ENCODE measurements at places on chromosomes 3 and 15.
A peak's percentile ranks its signal among the peaks of the same experiment; 100 is the strongest.

DNA sequence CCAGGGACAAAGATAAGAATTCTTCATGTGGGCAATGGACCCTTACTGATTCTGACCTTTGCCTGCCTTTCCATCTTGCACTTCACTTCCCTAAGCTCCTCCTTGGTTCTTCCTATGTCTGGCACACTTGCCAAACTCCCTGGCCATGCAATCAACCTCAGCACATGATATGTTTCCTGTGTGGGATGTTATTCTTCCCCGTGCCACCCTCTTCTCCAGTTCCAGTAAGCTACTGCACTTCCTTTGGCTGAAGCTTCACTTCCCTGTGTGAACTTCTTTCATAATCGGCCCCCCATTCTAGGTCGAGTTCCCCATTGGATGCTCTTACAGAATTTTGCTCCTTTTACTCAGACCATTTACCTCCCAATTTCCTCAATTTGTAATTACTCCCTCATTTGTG is 10.7 kb upstream of the TASOR start:
- DNase-seq, result no peak

- DNase-seq, result no peak
Measured at GRCh38 chr15:87031540-87032230, 952.0 kb downstream of the AGBL1 start.

DNA sequence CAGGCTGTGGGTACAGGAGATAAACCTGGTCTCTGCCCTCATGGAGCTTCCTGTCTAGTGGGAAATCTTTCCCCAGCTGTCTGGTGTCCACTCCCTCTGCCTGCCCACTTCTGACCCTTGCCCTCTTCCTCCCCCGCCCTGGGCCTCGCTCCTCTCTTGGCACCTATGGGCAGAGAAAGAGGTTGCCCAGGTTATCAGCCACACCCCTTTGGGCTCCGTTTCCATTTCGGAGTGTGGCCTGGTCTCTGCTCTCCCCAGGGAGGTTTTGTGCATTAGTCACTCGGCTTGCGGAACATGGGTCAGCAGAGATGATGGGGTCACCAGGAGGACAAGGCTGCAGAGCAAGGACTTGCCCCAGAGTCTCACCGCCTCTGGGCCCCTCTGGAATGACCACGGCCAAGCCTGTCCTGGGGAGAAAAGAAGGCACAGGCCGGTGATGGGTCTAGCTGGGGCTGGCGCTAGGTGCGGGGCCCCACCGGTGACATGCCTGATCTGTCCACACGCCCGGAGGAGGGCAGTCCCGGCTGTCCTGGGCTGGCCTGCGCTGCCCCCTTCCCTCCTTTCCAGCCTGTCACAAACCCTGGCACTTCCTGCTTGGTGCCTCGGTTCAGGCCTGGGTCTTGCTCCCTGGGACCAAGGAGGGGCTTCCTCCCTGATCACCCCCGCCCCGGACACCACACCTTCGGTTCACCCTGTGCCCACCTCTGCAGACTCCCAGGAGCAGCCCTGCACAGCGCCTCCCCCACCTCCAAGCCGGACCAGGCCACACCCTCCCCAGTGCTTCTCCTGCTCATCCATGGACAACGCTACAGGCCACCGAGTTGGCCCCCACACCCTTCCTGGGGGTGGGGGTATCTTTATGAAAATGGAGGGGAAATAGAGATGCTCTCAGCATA is 35.6 kb upstream of the MUC4 start:
- DNase-seq, result no peak

DNA sequence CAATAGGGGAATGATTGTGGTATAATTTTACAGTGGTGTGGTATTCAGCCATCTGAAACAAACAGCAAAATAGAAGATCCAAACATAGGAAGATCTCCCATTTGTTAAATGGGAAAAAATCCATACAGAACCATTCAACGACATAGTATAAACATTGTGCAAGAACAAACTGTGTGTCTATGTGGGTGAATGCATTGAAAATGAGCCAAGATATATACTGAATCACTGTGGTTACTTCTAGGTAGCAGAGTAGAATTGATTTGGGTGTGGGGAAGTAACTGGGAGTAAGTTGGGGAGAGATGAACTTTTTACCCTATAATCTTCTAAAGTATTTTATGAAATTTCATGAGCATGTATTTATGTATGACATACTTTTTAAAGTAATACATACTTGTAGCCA is 123.1 kb upstream of the UMPS start:
- no peak for DNase-seq

GRCh38 chr3:194386066-194386465 is 13.0 kb downstream of the GP5 start:
- no peak for DNase-seq

- DNase-seq, result peak; percentile 76
Measured at GRCh38 chr15:73560501-73561117, 72.6 kb downstream of the NPTN start.

DNA sequence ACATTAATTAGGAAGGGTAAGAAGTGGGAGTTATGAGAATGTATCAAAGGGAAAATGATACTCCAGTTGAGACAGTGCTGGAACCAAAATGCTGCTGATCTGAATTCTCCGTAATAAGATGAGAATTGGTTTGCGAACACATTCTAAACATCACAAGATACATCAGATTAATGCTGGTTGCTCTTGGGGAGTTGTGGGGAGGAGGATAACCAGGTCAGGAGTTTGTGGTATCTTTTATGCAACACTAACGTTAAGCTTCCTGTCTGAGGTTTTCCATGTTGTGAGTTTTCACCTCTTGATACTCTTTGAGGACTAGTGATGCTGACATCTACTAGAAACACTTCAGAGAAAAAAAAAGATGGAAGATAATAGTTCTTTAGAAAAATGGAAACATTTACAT is 47.2 kb downstream of the PPARG start:
- DNase-seq, result no peak

DNA sequence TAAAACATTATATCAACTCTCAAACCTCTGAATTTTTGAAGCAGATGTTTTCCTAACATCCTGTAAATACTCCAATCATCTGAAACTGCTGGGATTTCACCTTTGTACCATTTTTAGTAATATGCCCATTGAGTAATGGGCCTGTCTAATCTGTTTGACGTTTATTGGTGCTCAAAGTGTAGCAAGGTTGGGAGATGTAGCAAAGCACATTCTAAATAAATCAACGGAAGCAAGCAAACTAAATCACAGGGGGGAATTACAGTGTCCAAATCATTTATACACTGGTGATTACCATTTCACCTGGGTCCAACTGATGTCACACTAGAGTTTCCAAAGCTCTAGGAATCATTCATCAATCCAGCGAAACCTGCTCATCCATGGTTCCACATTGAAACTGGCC is 518.7 kb upstream of the TBL1XR1 start:
- DNase-seq, result no peak

GRCh38 chr3:150764967-150765366 is 2.0 kb upstream of the SIAH2 start:
- no peak for DNase-seq

DNA sequence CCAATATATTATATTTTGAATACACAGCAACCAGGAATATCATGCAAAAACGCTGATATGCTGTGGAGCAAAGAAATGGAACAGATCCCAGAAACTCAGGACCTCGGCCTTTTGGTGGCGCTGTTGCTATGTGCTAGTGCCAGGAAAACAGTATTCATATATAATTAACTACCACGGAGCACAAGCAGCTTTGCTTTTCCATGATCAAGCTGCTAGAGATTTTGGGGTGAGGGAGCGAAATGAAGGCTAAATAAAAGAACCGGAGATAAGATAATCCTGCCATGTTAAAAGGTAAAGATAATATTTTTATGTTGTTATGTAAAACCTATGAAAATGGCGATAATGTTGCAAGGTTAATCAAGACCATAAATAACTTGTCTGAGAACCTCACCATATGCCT is 157.7 kb upstream of the FAM3D start:
- DNase-seq, result peak; percentile 23

DNA sequence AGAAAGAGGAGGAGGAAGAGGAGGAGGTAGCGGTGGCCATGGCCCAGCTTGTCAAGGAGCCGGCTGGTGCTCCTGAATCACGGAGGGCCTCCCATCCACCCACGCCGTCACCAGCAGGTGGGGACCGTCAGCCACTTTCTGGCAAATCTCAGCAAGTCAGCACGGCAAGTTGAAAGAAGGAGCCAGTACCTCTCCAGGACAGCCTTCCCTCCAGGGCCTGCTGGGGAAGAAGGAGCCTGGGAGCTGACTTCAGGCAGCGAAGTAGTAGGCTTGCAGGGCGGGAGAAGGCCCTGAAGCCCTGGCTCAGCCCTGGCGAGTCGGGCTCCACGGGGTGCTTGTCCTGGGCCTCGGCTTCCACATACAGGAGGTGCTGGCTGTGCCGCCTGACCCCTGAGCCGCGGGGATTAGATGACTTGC is 99.2 kb upstream of the TRPM1 start:
- DNase-seq, result peak; percentile 43

Data from hippocampal formation (tissue), 2 donors.